ENCODE measurements at places on chromosomes 11 and 22. TPM values are rescaled to one million over a fixed set of nuclear protein-coding genes. Genes with fewer than 3 reads are reported as not detected.

CACNA1I gene
- 0.22 TPM for total RNA-seq

ME3 gene
- total RNA-seq, result 49.6 TPM

ADAMTS8 gene
- total RNA-seq, result not detected

ZNF280B gene
- total RNA-seq, result 10.4 TPM

OR4C46 gene
- not detected for total RNA-seq

GAL3ST1 gene
- total RNA-seq, result 10.1 TPM

DNA sequence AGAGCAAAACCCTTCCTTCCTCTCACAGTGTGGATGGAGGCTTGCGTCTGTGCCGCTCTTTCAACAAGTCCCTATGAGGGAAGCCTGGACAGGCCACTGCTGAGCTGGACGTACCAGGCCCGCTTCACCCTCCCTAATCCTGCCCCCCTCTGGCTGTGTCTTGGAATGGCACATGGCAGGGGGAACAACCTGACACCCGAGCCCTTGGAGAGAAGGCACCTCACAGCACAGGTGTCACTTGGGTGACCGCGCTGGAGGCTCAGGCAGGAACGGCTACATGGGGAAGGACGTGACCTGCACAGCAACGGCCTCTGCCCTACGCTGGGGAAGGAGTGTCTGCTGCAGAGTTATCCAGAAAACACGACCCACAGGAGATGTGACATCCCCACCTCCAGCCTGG lies 11.0 kb downstream of the CARS1 start:
- DNase-seq, result peak; percentile 46

DNA sequence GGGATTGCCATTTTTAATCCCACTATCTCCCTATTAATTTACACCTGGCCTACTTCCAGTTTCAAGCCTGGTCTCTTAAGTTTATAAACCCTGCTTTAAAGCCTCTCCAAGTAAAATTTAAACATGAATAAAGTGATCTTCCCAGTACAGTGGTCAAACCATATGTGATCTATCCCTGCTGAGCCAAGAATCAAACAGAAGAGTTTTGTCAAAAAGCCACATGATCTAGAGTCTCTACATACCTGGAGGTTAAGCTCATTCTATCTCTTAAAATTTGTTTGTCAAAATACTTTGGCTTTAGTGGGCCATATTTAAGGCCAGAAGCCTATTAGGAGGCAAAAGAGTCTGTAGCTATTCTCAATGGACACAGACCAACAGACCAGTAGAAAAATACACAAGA lies 42.9 kb upstream of the DDI1 start:
- DNase-seq, result no peak

DNA sequence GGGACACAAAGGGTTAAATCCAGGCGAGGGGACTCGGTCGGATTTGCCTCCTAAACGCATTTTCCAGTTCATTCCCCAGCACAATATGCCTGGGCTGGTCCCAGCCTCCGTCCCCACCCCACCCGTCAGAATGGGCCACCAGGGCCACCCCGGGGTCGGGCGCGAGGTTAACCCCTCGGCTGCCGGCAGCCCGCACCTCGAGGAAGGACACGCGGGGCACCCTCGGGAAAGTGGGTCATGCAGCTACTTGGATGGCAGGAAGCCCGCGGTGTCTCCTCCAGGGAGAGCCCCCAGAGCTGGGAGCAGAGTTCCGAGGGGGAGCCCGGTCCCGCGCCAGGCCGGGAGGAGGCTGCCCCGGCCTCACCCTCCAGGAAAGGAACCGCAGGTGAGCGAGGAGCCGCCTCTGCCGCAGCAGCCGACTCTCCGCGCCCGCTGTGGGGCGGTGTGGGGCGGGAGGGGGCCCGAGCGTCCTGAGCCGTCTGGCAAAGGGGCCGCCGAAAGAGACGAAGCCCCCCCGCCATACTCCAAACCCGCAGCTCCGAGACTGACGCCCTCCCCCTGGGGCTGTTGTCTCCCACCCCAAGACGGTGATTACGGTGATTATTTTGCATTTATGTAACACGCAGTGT lies 1.4 kb downstream of the NECTIN1 start:
- peak; percentile 95 for DNase-seq

DNA sequence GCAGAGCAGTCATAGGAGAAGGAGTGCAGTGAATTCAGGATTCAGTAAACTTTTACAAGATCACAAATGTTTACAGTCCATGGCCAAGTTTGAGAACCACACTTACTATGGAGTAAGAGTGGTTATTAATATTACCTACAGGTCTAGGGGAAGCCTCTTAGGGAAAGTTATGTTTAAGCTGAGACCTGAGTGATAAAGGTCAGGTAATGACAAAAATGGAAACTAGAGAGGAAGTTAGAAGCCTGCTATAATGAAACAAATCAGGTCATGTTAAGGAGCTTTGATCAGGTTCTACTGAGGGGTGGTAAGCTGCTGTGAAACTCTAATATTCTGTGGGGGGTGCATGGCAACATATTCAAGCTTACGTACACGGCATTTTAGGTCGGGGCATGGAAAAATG lies 32.5 kb upstream of the SLC22A9 start:
- DNase-seq, result no peak

- peak; percentile 42 for DNase-seq
Measured at GRCh38 chr11:96306933-96307775, 35.8 kb downstream of the MAML2 start.

DNA sequence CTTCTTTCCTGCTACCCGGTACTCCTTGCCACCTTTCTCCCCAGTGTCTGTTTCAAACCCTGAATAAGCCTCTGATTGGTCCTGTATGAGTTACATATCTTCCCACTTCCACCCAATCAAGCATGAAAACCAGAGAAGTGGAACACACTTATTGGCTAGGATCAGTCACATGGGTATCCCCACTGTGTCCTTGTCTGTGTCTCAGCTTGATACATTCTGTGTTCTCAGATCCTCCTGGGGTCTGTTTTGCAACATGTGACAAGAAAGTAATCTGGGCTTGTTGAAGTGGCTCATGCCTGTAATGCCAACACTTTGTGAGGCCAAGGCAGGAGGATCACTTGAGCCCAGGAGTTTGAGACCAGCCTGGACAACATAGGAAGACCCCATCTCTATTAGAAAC lies 23.9 kb downstream of the MCHR1 start:
- no peak for DNase-seq

DNA sequence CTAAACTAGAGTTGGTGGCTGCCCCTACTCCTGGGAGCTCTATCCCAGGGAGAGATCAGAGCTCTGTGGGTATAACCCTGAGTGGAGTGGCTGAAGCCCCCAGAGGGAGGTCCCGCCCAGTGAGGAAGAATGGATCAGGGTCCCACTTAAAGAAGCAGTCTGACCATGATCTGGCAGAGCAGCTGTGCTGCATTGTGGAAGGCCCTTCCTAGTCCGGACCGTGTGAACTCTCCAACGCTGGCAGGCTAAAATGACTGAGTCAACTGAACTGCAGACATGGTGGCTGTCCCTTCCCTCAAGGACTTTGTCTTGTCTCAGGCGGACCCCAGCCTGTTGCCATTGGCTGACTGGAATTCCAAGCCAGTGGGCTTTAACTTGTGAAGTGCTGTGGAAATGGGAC lies 494.2 kb downstream of the FAM181B start:
- no peak for DNase-seq

- peak; percentile 74 for DNase-seq
Measured at GRCh38 chr22:28855355-28856094, 27.8 kb upstream of the ZNRF3 start.

DNA sequence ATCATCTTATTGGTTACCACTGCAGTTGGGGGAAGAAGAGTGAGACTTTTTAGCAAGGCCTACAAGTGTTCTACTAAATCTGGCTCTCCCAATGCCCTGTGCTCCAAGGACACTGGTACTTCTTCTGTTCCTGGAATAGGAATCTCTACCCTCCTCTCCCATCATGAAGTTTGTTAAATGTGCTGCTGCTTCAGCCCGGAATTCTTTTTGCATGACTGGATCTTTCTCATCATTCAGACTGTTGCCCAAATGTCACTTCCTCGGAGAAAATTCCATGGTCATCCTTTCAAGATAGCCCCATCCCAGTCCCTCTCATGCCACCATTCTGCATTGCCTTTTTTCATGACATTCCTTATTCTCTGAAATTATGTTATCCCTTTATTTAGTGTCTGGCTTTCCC lies 400.8 kb downstream of the SOX6 start:
- no peak for DNase-seq

- no peak for DNase-seq
Measured at GRCh38 chr11:85947431-85948272, 92.5 kb downstream of the CCDC83 start.

DNA sequence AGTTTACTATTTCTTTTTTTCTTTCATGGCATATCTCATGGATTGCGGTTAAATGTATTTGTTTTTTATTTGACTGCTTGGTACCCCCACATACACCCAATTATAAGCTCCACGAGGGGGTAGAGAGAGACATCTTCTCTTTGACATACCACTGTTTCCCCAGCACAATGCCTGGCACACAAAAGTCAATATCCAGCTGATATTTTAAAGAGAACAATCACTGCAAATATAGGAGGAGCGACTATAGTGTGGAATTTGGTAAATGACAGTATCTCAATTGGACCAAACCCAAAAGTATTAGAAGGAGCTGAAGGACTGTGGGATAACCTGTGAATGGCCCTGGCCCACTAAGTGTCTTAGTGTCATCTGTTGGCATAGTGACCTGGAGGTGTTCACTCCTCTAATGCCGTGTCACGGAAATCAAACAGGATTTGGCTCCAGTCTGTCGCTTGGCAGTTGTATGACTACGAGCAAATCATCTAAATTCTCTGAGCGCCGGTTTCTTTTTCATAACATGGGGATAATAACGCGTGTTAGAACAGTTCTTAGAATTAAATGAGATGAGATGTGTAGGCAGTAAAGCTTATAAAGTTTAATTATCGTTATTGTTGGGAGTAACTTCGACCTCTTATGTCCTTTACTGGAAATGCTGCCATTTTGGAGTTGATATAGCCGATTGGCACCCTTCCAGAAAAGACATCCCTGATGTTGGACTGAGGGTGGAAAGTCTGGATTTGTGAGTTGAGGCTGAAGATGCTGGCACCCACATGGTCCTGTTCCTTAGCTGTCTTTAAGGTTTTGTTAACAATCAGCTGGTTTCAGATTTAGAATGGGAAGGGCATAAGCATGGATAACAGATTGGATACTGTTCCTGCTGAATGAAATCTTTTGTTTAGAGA lies 144.5 kb downstream of the DBX1 start:
- no peak for DNase-seq

DNA sequence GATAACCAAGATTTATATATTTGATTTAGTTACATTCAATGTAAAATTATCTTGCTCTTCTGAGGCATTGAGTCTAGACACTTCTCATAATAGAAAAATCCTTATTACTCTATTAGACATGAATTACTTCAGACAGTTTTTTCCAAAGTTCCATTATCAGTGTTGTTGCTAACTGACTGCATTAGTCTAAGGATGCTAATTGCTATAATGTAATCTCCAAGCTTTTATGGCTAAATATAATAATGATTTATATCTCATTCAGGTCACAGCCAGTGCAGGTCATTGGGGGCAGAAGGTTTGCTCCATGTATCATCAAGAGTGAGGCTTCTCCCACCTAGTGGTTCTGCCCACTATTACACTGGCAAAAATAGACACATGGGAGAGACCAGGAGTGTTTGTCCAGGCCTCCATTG lies 377.2 kb upstream of the DDI1 start:
- DNase-seq, result peak; percentile 35

- no peak for DNase-seq
Measured at GRCh38 chr11:96149743-96150555, 193.0 kb downstream of the MAML2 start.

DNA sequence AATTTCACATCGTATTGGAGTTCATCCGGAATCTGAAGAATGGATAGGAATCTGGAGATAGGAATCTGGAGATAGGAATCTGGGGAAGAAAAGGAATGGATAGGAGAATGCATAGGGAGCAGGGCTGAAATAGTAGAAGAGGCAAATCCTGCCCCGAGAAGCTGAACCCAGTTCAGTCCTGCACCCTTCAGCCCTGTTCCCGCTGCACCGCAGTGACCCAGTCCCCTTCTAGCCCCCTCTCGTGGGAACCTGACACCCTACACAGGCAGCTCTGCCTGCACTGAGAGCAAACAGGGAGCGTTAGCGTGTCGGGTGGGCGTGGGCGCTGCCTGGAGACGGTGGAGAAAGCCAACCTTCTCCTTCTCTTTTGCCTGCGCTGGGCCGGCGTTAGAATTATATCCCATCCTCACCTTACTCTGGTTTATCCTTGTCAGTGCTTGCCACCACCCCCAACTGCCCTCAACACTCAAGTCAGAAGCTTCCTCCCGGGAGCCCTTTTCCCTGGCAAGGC lies 1.0 kb upstream of the CCKBR start:
- DNase-seq, result peak; percentile 64

- DNase-seq, result peak; percentile 45
Measured at GRCh38 chr11:72782081-72782920, 11.5 kb downstream of the STARD10 start.

GRCh38 chr11:587546-587945 lies 11.3 kb downstream of the PHRF1 start:
- DNase-seq, result no peak

DNA sequence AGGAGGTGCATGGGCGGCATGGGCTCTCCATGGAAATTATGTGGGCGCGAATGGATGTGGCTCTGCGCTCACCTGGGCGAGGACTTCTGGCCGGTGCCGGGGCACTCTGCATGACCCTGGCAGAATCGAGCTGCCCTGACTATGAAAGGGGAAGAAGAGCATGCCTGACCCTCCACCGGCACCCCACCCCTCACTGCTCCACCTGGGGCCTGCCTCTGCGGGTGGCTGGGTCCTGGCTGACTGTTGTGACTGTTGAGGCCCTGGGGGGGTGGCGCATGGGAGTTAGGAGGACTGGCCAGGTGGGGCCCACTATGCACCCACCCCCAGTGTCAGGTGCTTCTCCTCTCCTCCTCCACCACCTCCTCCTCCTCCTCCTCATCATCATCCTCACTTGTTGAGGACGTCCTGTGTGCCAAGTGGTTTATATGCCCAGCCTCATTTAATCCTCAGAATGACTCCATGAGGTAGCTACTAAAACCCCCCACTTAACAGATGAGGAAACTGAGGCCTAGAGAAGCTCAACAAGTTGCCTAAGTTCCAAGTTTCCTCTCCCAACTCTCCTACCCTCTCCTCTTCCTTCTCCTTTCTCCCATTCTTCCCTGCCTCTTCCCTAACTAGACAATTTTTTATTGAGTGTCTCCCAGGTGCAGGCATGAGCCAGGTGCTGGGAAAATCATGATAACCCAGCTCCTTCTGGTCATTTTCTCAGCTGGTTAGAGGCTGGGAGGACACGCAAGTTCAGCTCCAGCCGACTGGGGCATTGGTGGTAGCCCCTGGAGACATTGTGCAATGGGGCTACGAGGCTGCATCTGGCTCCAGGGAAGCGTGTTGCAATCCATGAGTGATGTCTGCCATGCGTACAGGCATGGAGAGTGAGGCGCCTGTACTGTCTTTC lies 2.3 kb downstream of the MYEOV start:
- no peak for DNase-seq

DNA sequence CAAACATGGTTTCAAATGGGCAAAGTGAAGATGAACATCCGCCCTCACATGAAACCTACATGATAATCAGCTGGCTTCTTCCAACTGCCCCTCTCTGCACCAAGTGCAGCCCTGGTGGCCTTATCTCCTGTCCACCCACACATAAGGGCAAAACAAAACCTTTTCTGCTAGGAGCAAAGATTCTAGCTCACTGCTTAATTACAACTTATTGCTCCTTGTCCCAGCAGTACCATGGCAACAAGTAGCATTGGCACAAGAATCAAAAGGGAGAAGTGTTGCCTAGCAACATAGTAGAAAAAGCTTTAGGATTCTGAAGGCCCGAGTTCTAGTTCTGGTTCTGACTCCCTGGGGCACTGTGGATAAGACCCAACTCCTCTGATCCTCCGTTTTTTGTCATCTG lies 68.7 kb upstream of the BMAL1 start:
- no peak for DNase-seq

- DNase-seq, result no peak
Measured at GRCh38 chr22:30279046-30279788, 10.1 kb downstream of the CASTOR1 start.
